ENCODE measurements at places on chromosomes 2 and 18.

GRCh38 chr2:6423944-6424343 lies 441.8 kb downstream of the CMPK2 start:
- DNase-seq: no peak

GRCh38 chr2:134718023-134718816 lies 580 bp downstream of the TMEM163 start:
- no peak for DNase-seq

DNA sequence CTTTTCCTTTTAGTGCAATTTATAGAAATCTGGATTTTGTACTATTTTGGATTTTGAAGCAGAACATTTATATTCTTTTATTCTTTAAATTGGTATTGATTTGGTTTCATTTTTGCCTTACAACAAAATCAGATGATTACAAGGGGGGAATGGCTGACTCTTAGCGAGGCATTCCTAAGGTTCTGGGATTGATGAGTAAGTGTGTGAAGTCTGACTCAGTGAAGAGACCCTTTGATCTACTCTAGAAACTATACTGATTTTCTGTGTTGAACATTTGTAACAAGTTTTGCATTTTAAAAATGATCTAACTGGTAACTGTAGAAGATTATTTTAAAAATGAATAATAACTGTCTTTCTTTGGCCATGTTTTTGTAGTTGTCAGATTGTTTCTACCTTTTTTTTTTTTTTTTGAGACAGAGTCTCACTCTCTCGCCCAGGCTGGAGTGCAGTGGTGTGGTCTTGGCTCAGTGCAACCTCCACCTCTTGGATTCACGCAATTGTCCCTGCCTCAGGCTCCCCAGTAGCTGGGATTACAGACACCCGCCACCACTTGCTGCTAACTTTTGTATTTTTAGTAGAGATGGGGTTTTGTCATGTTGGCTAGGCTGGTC lies 48.7 kb downstream of the TTC39C start:
- no peak for DNase-seq

DNA sequence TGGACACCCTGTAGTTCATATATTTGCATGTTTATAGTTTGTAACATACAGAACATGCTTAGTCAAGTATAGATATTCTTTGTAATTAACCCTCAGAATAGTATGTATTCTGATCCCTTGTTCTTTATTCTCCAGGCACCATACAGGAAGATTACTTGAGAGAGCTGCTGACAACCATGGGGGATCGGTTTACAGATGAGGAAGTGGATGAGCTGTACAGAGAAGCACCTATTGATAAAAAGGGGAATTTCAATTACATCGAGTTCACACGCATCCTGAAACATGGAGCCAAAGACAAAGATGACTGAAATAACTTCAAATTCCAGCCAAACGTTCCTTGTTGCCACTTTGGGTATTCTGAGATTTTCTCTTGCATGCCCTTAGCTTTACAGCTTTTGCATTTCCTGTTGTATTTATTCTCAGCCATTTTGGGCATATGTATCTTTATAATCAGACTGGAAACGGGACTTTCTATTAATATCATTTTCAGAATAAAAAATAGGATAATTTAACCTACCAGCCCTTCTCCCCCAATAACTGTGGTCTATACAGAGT lies 6.2 kb upstream of the MYL12B start:
- DNase-seq: no peak

DNA sequence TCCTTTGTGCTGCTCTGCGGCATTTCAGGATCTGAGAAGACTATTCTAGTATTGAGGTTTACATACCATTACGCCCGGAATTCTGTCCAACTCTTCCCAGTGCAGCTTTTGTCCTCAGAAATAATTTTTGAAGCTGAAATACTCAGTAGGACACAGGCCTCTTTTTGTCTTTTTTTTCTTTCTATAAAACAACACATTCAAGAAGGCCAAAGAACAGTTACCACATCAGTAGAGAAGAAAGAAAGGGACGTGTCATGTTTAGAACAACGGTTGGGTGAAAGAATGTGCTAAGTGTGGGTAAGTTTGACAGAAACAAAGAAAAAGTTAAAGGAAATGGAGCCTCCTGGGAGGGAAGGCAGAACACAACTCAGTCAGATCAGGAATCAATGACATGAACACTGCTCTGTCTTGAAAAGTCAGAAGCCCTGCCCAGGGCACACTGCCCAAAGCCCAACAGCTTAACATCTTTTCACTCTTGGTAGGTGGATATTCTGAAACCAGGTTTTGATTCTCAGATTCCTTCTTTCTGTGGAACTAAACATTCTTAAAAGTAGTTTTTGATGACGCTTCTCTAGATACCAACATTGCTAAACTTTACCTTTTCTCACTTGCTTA lies 198.6 kb upstream of the CWC22 start:
- DNase-seq: no peak

GRCh38 chr2:174312581-174313234 lies 22.0 kb upstream of the SP9 start:
- no peak for DNase-seq

- DNase-seq: no peak
Measured at GRCh38 chr2:112818094-112818902, 18.3 kb downstream of the IL1B start.

GRCh38 chr2:41431756-41432155 lies 616.1 kb upstream of the PKDCC start:
- no peak for DNase-seq

GRCh38 chr2:29189052-29189451 lies 73.8 kb downstream of the CLIP4 start:
- DNase-seq: no peak

DNA sequence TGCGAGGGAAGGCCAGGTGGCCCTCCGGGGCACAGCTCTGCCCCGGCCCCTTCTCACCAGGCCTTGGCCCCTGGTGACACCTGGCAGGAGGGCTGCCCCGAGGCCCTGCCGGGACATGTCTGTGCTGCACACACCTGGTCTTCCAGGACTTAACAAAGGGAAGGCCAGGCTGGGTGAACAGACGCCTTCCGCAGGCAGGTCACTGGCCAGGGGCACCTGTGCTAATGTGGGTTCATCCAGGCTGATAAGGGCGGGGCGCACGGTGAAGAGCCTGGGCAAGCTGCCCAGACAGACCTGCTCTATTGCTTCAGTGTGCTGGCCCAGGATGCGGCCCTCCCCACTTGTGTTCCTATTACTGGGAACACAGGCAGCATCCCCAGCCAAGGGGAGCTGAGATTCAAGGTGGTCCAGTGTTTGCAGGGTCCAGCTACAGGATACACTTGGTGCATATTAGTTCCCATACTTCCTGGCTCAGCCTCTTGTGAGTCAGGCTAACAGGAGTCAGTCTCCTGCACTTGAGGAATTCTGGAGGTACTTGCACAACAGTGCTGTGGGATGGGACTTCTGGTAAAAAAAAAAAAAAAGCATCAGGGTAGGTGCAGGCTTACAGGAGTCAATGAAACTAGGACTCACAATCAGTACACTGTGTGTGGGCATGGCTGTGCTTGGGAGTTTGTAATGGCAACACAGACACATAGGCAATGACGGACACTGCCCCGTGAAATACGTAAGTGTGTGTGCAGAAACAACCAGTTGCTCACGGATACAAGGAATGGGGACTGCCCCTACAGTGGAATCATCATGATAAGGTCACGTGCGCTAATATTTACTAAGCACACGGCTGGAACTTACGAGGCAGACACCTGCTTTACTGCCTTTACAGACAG lies 261.4 kb downstream of the TWIST2 start:
- DNase-seq: no peak

GRCh38 chr18:31632356-31632755 lies 40.7 kb downstream of the TTR start:
- DNase-seq: no peak

- DNase-seq: no peak
Measured at GRCh38 chr18:45962461-45962860, 4.7 kb downstream of the EPG5 start.

DNA sequence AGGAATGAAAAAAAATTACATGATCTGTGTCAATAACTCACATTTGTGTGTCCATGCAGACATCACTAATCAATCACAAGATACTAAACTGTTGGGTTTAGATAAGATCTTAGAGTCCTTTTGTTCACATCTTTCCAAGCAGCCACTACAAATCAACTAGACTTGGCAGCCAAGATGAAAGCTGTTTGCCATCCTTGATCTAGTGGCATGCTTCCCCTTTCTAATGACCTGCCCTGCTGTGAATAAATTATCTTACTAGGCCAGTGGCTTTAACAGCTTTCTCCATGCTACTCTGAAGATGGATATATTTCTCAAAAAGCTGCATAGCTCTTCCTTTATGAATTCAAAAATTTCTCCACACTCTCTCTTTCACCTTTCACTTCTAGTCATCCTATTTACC lies 1338.0 kb upstream of the ACVR2A start:
- DNase-seq: no peak

DNA sequence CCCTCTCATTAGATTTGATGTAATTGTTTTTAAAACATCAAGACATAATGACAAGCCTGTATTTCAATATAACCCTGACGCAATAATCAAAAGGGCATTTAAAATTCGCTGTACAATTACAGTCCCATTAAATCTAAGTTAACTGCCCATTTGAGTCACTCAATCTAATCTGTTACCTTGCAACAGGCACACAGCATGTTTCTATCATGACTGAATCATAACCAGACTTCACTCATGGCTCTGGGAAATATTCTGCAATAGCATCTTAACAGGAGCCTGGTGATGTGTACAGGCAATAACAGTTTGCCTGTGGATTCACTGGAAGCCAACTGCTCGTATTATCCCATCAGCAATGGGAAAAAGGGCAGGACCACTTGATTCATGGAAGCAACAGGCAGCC lies 142.3 kb upstream of the NCKAP5 start:
- no peak for DNase-seq

DNA sequence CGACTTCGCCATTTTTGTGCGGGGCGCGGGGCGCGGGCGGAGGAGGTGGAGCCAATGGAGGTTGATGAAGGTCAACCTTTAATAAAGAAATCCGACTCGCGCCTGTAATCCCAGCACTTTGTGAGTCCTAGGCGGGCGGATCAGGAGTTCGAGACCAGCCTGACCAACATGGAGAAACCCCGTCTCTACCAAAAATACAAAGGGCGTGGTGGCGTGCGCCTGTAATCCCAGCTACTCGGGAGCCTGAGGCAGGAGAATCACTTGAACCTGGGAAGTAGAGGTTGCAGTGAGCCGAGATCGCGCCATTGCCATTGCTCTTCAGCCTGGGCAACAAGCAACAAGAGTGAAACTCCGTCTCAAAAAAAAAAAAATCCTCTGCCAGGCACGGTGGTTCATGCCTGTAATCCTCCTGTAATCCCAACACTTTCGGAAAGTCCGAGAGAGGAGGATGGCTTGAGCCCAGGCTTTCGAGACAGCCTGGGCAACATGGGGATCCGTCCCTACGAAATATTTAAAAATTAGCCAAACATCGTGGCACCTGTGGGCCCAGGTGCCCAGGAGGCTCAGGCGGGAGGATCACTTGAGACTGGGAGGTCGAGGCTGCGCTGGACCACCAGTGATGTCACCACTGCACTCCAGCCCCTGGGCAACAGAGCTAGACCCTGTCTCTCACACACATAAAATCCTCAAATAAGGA lies 493 bp upstream of the PREB start:
- no peak for DNase-seq

DNA sequence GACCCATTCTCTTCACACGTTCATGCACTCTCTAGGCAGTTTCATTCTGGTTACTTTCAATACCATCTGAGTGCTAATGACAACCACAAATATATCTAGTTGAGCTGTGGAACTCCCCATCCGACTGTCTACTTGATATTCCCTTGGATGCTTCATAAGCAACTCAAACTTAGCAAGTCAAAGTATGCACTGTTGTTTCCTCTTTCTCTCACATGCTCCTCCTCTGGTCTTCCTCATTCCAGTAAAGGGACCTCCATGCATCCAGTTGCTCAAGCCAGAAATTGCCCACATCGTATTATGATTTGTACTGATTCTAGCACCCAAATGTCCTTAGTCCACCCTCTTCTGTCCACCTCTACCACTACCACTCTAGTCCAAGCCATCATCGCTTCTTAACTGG lies 22.3 kb downstream of the SEMA4F start:
- DNase-seq: no peak

DNA sequence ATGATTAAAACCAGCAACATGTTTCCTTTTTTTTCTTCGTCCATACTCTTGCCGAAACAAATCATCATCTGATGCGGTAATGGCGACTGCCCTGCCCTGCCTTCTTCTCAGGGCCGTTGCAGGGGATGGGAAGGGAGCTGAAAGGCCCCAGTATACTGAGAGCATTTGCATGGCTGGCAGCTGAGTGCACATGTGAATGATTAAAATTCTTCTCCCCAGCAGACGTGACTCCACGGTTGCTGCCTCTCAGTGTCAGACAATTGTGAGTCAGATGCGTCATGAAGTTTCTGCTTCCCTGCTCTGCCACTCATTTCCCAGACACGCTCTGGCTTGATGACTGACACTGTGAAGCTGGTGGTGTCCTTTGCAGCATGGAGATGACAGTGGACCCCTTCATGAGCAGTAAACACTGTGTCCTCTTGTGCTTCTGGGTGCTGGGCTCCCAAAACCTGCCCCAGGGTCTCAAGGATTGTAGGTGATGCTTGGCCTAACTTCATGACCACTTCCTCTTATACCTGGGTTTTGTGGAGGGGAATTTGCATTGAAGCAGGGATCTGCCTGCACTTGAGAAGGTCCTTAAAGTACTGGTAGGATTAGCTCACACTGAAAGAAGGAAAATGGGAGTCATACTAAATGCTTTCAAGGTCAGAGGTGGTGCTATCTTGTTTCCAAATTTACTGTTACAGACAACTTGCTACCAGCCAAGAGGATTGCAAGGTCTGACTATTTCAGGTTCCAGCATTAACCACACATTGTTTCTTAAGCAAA lies 222.5 kb upstream of the COPS8 start:
- peak; percentile 7 for DNase-seq

DNA sequence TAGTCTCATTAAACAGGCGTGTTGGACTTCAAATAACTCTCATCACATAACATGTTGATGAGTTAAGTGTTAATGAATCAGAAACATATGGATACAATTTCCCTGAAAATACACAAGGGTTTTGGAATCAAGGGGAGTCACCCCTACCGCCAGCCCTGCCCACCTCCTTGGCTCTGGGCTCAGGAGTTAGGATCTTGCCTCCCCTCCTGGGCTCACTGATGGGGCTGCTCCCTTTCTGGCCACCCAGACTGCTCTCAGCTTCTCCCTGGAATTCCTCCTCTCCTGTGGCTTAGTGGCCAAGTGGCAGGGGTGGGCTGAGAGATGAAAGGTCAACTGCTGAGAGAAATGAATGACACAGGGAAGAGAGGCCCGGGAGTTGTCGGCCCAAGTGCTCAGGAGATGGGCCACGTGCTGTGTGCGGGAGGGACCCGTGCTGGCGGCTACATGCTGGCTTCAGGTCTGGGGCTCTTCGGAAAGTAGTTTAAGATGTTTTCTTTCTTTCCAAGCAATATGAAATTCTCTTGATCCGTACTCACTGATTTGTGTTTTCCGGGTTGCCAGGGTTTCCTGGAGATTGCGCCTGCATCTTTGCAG lies 55.8 kb upstream of the TNP1 start:
- no peak for DNase-seq

GRCh38 chr2:124187948-124188347 lies 162.9 kb downstream of the CNTNAP5 start:
- DNase-seq: no peak

DNA sequence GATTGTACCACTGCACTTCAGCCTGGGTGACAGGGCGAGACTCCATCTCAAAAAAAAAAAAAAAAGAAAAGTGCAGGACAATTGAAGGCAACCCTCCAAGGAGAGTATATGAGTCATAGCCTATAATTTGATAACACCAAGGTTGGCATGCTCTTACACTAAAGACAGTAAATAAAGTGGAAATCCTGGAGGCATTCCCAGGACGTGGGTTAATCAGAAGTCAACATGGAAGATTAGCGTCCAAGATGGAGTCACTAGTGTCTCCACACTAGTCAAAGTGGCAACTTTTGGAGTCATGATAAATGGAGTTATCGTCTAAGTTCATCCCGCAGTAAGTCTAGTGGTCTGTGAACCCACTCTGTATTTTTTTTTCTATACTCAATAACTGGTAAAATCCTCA lies 21.2 kb upstream of the UGGT1 start:
- DNase-seq: no peak

All from activated CD8-positive, alpha-beta memory T cell treated with anti-CD3 and anti-CD28 coated beads, Interleukin-2, amount 50 U/mL, for 48 hours (primary cell).